NCI-H187 (cell line): ENCODE measurements at places on chromosomes 6 and 20.

DNA sequence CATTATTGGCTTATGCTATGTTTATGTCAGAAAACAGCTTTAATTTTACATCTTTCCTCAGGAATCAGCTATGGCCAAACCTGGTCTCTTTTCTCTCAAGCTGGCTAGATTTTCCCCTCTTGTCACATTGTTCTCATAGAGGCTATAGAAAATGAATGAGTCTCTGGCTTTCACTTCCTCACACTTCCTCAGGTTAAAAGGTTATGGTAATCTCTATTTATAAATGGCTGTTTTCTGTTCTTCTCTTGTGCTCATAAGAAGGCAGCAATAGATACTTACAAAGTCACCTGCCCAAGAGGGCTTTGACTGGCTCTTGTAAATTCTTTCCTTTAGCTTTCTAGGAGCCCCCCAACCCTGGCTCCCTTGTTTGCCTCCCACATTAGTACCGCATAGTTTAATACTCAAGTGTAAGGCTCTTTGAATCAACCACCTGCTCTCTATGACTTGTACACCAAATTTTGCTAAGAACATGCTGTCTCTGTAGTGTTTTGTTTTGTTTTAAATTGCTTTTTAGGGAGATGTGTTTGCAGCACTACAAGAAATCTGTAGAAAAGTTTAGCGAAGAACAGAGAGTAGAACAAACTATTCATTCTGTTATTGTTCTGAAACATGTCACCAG is 897.4 kb upstream of the CITED2 start:
- DNase-seq: peak; percentile 1

GRCh38 chr20:44738813-44739477 is 6.7 kb upstream of the KCNK15 start:
- peak; percentile 9 for DNase-seq

GRCh38 chr6:41053041-41053440 is at the start of gene APOBEC2:
TSS of gene APOBEC2 (plus strand) at chr6:41053202. CDS start at chr6:41053348, 146 bp downstream.
- no peak for DNase-seq

GRCh38 chr6:106083618-106084017 is 2.5 kb upstream of the PRDM1 start:
- DNase-seq: no peak

- DNase-seq: no peak
These were observed 206.3 kb downstream of the UNC5CL start for GRCh38 chr6:40832691-40833090.
